ENCODE measurements at places on chromosomes 4 and X.

DNA sequence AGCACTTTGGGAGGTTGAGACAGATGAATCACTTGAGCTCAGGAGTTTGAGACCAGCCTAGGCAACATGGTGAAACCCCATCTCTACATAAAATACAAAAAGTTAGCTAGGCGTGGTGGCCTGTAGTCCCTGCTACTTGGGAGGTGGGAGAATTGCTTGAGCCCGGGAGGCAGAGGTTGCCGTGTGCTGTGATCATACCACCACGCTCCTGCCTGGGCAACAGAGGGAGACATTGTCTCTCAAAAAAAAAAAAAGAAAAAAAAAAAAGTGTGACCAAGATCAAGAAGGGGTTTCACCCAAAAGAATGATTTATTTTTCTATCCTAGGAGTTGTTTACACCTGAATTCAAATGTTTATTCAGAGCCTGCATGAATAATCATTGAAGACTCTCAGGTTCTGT is 572.4 kb upstream of the GALNT7 start:
- no peak for DNase-seq

DNA sequence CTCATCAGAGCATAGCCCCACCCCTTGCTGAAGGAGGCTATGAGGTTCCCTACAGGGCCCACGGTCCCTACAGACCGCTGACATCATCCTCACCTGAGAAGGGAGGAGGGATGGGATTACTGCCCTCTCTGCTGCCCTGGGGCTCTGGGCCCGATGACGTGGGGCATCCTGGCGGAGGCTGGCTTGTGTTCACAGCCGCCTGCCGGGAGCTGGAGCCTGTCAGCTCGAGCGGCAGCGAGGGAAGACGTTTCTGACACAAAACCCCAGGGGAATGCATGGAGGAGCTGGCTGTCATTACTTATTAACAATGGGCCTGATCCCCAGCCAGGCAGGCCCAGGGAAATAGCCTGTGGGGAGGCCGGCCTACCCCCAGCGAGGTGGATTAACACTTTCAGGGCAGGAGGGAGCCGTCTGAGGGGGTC is 106.6 kb upstream of the ATP6AP2 start:
- DNase-seq = no peak

DNA sequence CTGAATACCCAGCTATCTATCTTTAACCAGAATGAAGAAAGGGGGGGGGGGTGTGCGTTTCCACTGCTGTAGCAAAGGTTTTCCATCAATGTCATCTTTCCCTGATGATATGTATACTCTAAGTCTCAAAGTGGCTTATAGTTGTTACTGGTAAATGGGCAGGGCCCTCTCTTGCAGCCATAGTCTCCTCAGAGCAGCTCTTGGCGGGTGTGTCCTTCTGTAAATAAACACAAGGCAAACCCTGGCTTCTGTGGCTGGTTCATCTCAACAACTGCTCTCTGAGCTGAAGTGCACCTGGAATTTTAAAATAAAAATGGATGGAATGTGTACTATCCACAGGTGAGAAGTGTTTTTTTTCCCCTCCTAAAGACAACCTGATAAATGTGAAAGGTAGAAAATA is 57.5 kb upstream of the SCML1 start:
- no peak for DNase-seq

DNA sequence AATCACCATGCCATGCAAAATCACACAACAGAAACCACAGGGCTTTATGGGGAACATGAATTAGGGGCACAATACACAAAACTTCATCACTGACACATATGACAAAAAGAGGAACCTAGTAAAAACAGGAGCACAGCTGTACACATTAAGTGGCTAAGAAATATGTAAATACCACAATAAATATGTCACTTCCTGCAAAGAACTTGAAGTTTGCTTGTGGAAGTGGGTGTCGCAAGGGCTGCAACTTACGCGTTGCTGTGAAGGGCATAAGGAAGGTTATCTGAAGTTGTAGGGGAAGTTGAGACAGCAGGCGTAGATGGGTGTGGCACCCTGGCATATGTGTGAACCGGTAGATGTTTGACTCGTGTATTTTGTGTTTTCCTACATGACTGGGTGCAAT is 42.4 kb downstream of the CLCN4 start:
- no peak for DNase-seq

- no peak for DNase-seq
Observed at GRCh38 chr4:81923140-81923539, 450.7 kb downstream of the HNRNPD start.

DNA sequence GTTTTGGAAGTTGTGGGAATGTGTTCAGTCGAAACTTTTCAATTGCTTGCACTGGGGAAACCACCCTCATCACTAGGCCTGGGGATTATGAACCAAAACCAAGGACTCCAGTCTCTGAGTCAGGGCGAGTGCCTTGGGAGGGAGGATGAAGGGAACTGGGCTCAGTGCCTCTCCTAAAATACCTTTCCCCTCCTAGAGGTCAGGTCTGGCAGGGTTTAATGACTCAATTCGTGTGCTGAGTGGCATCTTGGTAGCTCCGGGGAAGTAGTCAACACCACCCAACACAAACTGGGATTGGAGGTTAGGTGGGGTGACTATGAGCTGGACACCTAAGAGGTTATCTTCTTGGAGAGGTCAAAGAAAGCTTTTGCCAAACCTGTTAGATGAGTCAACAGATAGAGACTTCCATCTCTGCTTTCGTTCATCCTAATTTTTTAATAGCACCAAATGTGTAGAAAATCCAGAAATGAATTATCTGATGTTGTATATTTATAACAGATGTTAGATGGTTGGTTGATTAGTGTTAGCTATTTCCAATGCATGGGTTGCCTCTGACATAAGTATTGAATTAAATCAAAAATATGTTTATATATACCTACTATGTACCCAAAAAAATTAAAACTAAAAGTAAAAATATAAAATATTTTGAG is 202.8 kb downstream of the SHROOM3 start:
- DNase-seq = no peak

GRCh38 chr4:81162752-81163458 is 52.1 kb downstream of the PRKG2 start:
- DNase-seq = no peak

- no peak for DNase-seq
Observed at GRCh38 chr4:98482847-98483806, 175.3 kb downstream of the TSPAN5 start.

DNA sequence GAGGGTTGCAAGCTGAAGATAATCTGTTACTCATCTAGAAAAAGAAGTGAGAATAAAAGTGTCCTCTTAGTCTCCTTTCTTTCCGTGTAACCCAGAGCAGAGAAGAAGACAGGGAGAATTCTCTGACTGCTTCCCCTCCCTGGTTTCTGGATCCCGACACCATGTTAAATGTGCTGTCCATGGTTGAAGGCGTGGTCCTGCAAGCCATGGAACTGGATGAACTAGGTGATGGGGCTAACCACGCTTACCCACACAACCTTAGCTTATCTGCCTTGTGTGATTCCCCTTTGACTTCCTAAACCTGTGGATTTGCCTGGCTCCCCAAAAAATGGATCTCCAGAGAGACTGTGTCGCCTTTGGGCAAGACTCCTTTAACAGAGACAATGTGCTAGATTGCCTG is 907.6 kb downstream of the FSTL5 start:
- no peak for DNase-seq

GRCh38 chr4:130073145-130073790 is 977.3 kb downstream of the C4orf33 start:
- DNase-seq = no peak

GRCh38 chrX:109629310-109629709 is 4.3 kb upstream of the KCNE5 start:
- no peak for DNase-seq

GRCh38 chr4:76206222-76206942 is 7.2 kb downstream of the SCARB2 start:
- DNase-seq = no peak

Measured in activated gamma-delta T cell (primary cell).